ENCODE measurements at places on chromosomes 3 and 15.

GRCh38 chr3:176590722-176591121 lies 606.6 kb downstream of the TBL1XR1 start:
- no peak for DNase-seq

DNA sequence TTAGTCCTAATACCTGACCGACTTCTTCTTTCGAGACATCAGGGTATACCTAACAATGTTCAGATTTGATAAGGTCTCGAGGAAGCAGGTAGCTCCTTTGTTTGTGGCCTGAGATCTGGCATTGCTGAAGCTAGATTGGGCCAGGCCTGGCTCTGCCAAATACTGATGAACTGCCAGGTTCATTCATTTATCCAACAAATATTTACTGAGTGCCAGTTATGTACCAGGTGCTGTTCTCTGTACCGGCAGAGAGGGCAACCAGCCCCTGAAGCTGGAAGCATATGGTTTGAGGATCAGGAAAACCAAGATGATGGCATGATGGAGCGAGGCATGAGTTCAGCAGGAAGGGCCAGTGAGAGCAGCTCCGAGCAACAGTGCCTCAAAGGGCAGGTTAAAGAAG lies 196.2 kb upstream of the NSMCE3 start:
- no peak for DNase-seq

- peak; percentile 68 for DNase-seq
Measured at GRCh38 chr15:96053031-96053780, 277.3 kb upstream of the NR2F2 start.

- DNase-seq: no peak
Measured at GRCh38 chr15:73286311-73286710, 82.4 kb downstream of the HCN4 start.

DNA sequence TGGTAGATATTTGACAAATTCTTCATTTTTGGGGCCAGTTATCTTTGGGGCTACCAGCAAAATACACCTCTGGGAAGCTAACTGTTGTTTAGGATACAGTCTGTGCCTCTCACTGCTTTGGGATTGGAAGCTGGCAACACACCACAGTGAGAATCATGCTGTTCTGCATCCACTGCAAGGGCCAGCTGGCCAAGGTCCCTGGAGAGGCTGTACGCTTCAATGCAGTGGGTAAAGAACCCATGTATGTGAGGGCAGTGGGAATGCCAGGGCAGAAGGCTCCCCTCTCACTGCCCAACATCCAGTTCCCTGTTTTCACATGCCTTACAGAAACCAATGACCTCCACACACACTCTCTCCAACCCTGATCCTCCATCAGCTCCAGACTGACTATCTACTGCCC lies 20.1 kb downstream of the ZDHHC3 start:
- no peak for DNase-seq

DNA sequence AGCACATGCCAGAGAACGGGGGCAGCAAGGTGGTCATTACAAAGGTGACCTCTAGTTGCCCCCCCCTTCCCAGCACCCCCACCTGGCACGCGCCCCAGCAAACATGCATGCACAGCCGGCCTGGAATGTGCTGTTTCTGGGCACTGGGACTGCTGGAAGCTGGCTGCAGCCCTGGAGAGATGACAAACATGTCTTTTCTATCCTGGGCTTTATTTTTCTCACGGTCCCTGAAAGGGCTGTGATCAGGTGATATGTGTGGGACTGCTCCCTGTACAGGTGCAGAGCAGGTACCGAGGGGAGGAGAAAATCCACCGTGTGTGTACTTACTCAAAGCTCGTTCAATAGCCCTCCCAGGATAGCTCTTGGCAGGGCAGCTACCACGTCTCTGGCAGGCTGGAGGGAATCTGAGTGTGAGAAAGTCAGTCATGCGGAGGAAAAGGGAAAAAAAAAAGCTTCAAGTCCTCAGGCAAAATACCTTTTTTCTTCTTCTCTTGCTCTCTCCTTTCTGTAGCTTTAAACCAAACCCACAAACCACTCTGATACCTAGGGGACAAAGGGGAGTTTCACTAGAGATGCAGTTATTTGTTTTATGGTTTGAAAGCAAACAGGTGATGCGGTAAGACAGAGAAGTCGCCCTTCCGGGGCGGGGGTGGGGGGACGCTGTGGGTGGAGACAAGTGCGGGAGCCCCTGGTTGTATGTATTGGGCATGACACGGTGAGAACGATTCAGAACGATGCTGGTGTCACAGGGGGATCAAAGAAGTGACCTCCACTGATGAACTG lies 5.0 kb upstream of the HES1 start:
- DNase-seq: no peak

- no peak for DNase-seq
Measured at GRCh38 chr3:63231643-63232042, 46.5 kb upstream of the SYNPR start.
